Activated CD4-positive, CD25-positive, alpha-beta regulatory T cell treated with anti-CD3 and anti-CD28 coated beads, Interleukin-2, amount 50 U/mL, for 16 hours (primary cell): ENCODE measurements at places on chromosomes 6 and 20.

GRCh38 chr6:166940643-166941068, 15.7 kb downstream of the RNASET2 start:
- no peak for DNase-seq

DNA sequence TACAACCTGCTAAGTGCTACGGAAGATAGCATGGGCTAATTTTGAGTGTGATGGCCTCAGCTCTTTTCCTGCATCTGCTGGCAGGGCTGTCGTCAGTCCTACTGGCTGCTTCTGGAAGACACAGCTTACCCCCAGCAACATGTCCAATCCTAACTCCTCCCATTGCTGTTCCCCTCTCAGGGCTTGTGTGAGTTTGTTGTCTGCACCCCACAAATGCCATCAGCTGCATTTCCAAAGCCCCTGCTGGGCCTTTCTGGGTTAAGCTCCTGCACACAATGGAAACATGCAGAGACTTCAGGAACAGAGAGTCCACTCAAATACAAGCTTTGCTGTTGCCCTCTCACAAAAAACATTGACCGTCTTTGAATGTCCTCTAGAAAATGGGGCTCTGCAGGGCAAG, 84.7 kb downstream of the RNF182 start:
- no peak for DNase-seq

DNA sequence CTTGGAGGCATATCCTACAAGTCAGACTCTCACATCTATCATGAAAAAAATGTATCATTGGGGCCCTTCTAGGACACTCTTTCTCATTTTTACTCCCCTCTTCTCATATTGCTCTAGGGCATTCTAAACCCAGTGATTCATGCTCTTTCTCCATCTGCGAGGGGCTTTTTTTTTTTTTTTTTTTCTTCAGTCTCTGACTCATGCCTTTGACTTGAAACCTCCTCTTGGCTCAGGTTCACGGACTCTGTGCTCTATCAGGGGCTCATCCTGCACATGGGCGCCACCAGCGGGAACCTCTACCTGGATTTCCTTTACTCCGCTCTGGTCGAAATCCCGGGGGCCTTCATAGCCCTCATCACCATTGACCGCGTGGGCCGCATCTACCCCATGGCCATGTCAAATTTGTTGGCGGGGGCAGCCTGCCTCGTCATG, 17.8 kb downstream of the SLC22A1 start:
- no peak for DNase-seq

- no peak for DNase-seq
Observed at GRCh38 chr20:45578231-45578630, 853 bp downstream of the WFDC8 start.

DNA sequence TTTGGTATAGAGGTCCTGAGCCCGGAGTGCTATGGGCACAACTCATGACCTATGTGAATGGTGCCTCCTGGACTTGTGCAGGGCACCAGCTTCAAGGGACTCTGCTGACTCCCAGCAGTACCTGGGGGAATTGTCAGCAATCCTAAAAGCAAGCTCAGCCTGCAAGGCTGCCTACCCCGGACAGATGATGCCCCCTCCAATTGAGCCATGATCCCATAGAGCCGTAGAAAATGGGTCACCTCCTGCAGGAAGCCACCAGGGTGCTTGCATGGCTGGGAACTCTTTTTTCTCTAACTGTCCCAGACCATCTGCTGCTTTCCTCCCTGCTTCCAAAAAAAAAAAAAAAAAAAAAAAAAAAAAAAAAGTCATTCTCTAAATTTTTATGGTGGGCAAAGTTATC, 12.9 kb upstream of the PRND start:
- DNase-seq: no peak

DNA sequence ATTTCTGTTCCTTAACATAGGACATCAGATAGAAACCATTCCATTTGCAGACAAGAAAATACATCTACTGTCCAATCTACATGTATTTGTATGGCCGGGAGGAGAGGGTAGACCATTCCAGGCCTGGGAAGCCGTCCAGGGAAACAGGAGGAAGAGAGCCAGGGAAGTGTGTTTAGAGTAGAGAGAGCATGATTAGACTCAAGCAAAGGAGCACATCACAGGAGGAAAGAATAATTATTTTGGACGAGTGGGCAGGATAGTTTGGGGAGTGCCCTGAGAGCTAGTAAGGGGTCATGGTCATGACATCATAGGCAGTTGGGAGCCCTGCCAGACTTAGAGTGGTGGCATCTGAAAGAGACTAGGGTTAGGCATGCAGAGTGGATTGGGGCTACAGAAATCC, 250.0 kb downstream of the HIVEP2 start:
- no peak for DNase-seq

- no peak for DNase-seq
Observed at GRCh38 chr6:31945507-31946369, at the start of gene CFB. Gene CFB (plus strand): TSS chr6:31946095. CDS start chr6:31946222, 127 bp downstream.

GRCh38 chr20:444862-445426, 17.4 kb downstream of the TBC1D20 start:
- DNase-seq: no peak
